ENCODE measurements at places on chromosomes 2 and 18. TPM values are rescaled to one million over a fixed set of nuclear protein-coding genes. Genes with fewer than 3 reads are reported as not detected.

Gene PPP1R7
- 101 TPM for total RNA-seq

- peak; percentile 22 for DNase-seq
Measured at GRCh38 chr18:59067873-59068272, 71.8 kb upstream of the SEC11C start.

DNA sequence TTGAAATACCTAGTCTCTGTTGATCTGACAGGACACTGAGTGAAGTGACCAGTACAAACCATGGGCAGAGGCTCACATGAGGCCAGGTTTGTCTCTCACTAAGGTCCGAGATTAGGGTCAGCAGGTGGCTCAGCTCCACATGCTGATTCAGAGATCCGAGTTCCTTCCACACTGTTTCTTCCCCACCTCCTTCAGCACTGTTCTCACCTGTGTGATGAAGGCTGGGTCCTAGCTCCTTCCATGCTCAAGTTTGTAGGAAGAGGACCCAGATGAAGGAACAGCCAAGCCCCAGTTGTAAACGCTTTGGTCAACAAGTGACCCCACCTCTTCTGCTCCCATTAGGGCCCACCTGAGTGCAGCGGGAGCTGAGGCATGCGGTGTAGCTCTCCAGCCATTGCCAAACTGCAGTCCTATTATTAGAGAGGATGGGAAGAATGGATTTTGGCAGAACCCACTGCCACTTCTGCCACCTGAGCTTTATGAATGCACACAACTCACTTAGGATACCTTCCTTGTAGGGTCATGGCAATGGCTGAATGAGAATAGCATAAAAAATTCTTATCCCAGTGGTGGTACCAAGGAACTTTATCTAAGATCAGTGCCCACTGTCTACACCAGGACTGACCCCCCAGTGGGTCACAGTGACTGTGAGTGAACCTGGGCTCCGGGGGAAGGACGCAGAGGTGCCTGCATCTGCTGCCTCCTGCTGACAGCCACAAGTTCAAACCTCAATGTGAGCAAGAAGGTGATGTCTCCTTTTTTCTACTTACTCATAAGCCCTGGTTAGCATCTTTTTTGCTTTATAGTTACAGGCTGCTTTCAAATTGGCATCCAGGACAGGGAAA, 324.8 kb upstream of the HS6ST1 start:
- DNase-seq: no peak

DNA sequence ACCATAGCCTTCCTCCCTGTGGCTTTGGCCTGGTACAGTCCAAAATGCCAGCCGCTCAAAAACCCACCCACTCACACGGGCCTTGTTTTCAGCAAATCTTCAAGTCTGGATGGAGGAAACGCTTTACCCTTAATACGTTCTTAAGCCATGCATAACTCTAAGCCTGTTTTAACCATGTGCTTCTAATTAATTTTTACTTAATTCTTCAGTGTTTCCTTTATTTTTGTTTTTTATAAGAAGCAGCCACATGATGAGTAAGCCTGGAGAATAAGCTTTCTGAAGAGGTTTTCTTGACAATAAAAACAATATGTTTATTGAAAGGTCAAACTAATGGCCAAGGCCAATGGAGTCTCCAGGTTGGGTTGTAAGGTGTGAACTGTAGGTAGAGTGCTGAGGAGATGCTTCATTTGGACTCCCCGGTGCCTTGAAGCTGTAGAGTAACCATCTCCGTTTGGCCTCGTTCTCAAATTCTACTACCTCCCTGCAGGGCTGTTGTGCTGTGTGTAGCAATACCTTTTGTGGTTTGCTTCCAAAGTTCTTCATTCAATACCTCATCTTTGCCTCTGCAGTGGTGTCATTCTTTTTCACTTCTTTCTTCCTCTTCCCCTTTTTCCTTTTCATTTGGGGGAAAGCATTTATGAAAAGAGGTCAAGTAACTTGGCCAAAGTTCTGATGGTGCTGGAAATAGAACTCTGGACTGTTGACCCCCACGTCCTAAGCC, 113.7 kb downstream of the PRKCE start:
- DNase-seq: no peak

- DNase-seq: peak; percentile 95
Measured at GRCh38 chr2:75523313-75524275, 37.1 kb downstream of the EVA1A start.
